Glutamatergic neuron (in vitro differentiated cells): ENCODE measurements at places on chromosomes 13 and 19.

GRCh38 chr19:16931306-16931705 is 42.5 kb downstream of the F2RL3 start:
- no peak overlapping the region for H3K4me3 ChIP-seq
- H3K27ac ChIP-seq: no peak overlapping the region
- H3K4me1 ChIP-seq: no peaks in the 10 kb centered on the region
- H3K27me3 ChIP-seq: peaks cover 2% of the 10 kb centered on the region

- H3K27me3 ChIP-seq: peaks cover 2% of the 10 kb centered on the region
- H3K36me3 ChIP-seq: peaks cover under 1% of the 10 kb centered on the region
- no peak overlapping the region for H3K4me3 ChIP-seq
- no peaks in the 10 kb centered on the region for H3K4me1 ChIP-seq
Observed at GRCh38 chr19:54577334-54577733, 3.7 kb downstream of the LILRA2 start.

- H3K27ac ChIP-seq: no peak overlapping the region
- H3K4me3 ChIP-seq: no peak overlapping the region
- H3K27me3 ChIP-seq: peaks cover 1% of the 10 kb centered on the region
- peaks cover 12% of the 10 kb centered on the region for H3K36me3 ChIP-seq
Observed at GRCh38 chr19:52778811-52779210, 7.8 kb downstream of the ZNF600 start.

GRCh38 chr13:73741742-73742141 is 392.5 kb downstream of the KLF12 start:
- no peak overlapping the region for H3K4me3 ChIP-seq
- no peak overlapping the region for H3K27ac ChIP-seq
- H3K4me1 ChIP-seq: peaks cover 9% of the 10 kb centered on the region
- DNase-seq: no peak
- H3K27me3 ChIP-seq: peaks cover 4% of the 10 kb centered on the region

DNA sequence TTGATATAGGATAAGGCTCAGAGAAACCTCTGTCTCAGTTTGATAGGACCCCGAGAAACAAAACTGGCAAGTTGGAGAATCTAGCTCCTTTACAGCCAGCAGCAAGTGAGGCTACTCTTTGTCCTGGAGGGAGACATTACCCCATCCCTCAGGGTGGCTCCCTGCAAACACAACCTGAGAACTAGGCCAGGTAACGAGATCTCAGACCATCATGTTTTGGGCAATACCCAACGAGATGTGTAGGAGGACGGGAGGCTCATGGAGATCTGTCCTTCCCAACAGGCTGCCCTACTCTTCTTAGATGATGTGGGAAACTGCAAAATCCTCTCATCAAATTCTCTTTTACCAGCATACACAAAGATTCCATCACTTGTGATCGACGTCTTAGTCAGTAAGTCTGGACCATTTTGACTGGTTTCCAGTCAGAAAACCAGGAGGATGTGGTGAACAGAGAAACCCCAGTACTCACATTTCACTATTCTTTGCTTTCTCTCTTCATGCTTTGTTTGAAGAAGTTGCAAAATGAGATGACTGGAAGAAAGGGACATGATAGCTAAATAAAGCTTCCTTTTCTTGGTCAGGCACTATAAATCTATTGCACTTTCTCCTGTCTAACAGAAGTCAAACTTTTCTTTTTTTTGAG is 6.0 kb upstream of the CTU1 start:
- H3K27ac ChIP-seq: no peak overlapping the region
- no peak for DNase-seq
- H3K36me3 ChIP-seq: no peaks in the 10 kb centered on the region
- no peak overlapping the region for H3K4me3 ChIP-seq
- H3K4me1 ChIP-seq: no peaks in the 10 kb centered on the region

DNA sequence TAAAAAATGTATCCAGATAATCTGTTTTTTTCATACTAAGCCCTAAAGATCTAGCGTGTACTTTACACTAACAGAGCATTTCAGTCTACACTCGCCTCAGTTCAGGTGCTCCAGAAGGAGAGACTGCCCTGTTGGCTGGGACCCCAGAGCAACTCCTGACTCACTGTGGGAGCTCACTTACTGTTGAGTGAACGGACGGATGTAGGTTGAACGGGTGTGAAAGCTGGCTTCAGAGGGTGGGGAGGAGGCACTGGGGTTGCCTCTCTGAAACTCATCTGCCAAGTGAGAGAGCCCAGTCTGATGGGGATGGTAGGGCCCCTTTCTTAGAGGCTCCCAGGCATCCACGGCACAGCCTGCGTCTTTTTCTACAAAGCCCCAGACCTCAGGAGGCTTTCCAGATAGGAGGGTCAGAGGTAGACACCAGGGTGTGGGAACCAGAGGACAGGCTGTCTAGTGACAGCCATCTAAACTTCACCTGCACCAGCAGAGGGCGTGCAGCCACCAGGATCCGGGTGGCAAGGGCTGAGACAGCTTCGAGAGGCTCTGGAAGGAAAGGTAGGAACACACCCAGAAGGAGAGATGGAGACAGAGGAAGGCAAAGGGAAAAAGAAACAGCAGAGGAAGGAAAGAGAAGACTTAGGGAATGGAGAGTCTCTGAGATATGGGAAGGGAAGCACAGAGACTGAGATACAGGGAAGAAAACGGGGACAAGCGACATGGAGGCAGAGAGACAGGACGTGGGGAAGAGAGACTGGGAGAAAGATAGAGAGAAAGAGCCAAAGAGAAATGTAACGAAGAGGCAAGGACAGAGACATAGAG is 3.7 kb downstream of the KASH5 start:
- peak; percentile 88 for DNase-seq
- H3K4me1 ChIP-seq: peaks cover 10% of the 10 kb centered on the region
- H3K27ac ChIP-seq: peak overlapping the region; percentile 67
- peaks cover 8% of the 10 kb centered on the region for H3K27me3 ChIP-seq
- H3K4me3 ChIP-seq: peak overlapping the region; percentile 4

GRCh38 chr19:19009951-19010350 is 23.4 kb downstream of the SUGP2 start:
- no peak overlapping the region for H3K27ac ChIP-seq
- no peak for DNase-seq
- H3K27me3 ChIP-seq: peaks cover 13% of the 10 kb centered on the region
- no peaks in the 10 kb centered on the region for H3K36me3 ChIP-seq
- H3K4me3 ChIP-seq: no peak overlapping the region
- H3K4me1 ChIP-seq: no peaks in the 10 kb centered on the region

GRCh38 chr19:52599241-52599640 is 29.2 kb downstream of the ZNF701 start:
- H3K27me3 ChIP-seq: peaks cover 2% of the 10 kb centered on the region
- peaks cover 6% of the 10 kb centered on the region for H3K4me1 ChIP-seq
- H3K36me3 ChIP-seq: peaks cover 25% of the 10 kb centered on the region
- DNase-seq: no peak
- H3K4me3 ChIP-seq: no peak overlapping the region

DNA sequence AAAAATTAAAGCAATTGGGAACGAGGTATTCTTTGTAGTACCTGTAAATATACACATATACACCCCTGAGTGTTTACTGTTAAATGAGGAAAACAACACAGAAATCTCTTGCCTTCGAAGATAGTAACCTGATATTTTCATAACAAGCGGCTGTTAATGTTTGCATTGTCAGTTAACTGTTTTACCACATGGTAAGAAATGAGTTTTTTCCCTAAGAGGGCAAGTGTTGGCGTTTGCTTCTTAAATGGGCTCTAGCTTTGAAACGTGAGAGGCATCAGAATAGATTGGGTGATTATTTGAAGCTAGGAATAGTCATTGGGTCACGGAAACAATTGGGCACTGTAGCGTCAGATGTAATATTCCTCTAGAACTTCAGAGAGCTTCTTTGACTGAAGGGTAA is 22.0 kb upstream of the UPF3A start:
- no peaks in the 10 kb centered on the region for H3K36me3 ChIP-seq
- H3K4me3 ChIP-seq: no peak overlapping the region
- H3K4me1 ChIP-seq: peaks cover 4% of the 10 kb centered on the region
- DNase-seq: no peak
- H3K27ac ChIP-seq: no peak overlapping the region

DNA sequence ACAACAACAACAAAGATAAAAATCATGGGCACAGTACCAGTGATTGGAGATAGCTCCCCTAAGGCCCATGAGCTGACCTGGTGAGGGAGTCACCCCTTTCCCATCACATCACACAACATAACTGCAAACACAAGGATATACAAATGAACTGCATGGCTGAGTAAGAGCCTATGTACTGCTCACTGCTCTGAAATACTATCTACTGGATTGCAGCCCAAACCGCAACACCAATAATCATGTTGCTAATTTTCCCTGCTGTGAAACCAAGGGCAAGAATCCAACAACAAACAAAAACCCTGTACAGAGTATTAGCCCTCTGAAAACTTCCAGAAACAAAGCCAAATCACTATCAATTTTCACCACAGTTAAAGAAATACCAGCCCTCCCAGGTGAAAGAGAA is 1893.2 kb downstream of the PCDH9 start:
- H3K4me3 ChIP-seq: no peak overlapping the region
- no peaks in the 10 kb centered on the region for H3K27me3 ChIP-seq
- H3K4me1 ChIP-seq: peaks cover 3% of the 10 kb centered on the region
- no peak for DNase-seq
- no peak overlapping the region for H3K27ac ChIP-seq
